ENCODE measurements at places on chromosomes 7 and 10.

DNA sequence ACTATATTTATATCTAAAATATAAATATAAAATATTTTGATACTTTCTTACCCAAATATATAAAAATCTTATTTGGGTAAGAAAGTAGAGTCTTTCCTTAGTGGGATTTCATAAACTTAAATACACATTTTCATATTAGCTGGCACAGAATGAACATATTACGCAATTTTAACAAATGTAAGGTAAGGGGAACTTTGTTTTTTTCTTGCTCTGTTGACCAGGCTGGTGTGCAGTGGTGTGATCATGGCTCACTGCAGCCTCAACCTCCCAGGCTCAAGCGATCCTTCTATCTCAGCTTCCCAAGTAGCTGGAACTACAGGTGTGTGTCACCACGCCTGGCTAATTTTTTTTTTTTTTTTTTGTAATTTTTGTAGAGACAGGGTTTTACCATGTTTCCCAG, 18.3 kb downstream of the CYP26A1 start:
- DNase-seq = no peak

- DNase-seq = no peak
Observed at GRCh38 chr7:27510541-27510940, 152.1 kb downstream of the HIBADH start.

GRCh38 chr10:78139341-78139740, 105.7 kb downstream of the RPS24 start:
- DNase-seq = no peak

DNA sequence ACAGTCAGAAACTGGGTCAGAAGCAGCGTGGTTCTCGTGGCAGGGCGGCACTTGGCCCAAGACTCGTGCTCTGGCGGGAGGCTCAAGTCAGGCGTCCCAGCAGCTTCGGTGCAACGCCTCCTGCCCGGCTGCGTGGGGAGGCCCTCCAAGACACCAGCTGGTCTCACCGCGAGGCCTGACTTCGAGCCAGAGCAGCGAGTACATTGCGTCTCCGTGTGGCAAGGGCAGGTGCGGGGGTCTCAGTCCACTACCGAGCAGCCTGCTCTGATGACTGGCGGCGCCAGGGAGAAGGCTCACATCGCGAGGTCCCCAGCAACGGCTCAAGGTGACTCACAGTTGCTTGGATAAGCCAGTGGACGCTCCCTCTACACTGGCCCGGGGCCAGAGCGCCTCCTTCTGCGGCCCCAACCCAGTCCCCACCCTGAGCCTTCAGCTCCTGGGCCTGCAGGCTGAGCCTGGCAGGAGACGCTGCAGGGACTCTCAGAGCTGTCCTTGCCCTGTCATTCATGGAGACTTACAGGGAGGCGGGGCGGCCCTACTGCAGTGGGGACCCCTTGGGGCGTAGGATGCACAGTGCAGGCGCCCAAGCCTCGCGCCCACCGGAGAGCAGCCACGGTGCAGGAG, 41.9 kb upstream of the PRKAR1B start:
- no peak for DNase-seq

GRCh38 chr10:61943674-61944378, 42.3 kb downstream of the ARID5B start:
- DNase-seq = no peak

- DNase-seq = no peak
Observed at GRCh38 chr7:2373646-2374045, 19.0 kb downstream of the EIF3B start.

DNA sequence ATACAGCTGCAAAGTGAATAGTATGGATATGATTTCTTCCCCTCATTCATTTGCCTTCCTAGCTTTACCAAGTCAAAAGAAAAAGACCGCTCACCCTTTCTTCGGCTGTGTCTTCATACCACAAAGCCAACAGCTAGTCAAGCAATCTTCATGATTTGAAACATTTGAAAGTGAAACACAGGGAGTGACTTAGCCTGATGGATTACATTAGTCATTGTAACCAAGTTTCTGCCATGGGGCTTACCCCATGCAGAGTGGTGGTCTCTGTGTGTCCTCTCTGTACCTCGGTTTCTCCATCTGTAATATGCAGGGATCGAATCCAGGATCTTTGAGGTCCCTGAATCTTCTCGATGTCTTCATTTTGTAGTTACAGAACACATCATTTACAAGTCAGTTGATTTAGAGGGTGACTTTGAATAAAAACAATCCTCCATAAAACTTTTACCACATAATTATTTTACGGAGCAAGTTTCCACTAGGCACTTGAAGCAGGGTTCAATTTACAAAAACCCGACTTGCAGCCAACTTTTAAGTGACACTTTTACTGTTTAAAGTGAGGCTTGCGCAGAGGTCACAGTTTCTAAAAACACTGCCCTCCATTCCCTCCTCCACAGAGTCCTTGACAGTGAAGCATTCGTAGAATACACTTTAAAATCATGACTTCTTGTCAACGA, 2.2 kb upstream of the LGI1 start:
- no peak for DNase-seq

- DNase-seq = no peak
Observed at GRCh38 chr7:67100956-67101361, 104.3 kb downstream of the TYW1 start.

GRCh38 chr7:80263333-80263732, 128.7 kb downstream of the GNAI1 start:
- DNase-seq = no peak

GRCh38 chr7:36048141-36048901, 104.7 kb upstream of the EEPD1 start:
- no peak for DNase-seq

- no peak for DNase-seq
Observed at GRCh38 chr7:1925973-1926907, 256.2 kb downstream of the ELFN1 start.

DNA sequence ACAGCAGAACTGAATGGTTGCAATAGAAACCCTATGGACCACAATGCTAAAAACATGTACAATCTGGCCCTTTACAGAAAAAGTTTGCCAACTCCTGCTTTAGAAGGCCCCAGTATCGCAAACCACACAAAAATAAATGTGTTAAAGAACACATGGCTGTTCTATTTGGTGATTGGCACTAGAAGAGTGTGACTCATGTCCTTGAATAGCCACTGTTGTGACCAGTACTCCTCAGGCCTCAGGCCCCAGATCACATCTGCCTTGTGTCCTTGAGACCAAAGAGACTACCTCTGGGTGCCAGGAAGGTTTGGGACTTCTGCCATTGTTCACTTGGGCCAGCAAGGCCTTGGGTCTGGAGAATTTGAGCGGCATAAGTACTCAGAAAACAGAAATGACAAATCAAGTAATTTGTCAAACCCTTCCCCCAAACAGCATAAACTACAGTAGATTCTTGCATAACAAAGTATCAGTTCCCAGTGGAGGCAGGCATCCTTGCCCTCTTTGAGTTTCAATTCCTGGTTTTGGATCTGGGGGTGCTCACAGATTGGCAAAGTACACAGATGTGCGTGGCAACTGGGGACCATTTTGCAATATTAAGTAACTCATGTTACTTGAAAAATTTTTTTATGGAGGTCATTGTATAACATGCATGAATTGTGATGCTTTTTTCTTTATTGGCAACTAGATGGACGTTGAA, 50.2 kb downstream of the MTURN start:
- no peak for DNase-seq

GRCh38 chr7:76397409-76398183, 11.9 kb downstream of the SSC4D start:
- peak; percentile 86 for DNase-seq

GRCh38 chr7:121874298-121874697, 1.3 kb downstream of the PTPRZ1 start:
- no peak for DNase-seq

- DNase-seq = no peak
Observed at GRCh38 chr10:1402016-1402770, 335.1 kb downstream of the ADARB2 start.

- no peak for DNase-seq
Observed at GRCh38 chr10:127346604-127347003, 150.2 kb upstream of the INSYN2A start.

DNA sequence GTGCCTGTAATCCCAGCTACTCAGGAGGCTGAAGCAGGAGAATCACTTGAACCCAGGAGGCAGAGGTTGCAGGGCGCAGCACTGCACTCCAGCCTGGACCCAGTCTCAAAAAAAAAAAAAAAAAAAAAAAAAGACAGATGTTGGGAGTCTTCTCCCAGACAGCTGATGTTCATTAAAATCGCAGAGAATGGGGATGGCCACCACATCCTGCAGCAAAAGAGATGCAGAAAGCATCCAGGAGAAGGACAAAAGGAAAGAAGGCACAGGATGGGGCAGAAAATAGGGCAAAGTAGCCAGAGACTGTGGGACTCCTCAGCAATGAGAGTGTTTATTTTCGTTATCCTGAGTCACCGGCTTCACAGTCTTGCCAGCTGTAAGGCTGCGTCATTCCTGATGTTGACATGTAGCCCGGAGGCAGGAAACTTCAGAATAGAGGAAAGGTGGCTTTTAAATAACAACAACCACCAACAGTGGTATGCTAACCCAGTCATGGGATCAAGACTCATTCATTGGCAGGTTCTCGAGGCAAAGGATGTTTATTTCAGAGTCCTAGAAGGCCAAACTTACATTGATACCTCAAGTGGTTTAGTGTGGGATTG, 149.5 kb upstream of the SVIL start:
- no peak for DNase-seq

DNA sequence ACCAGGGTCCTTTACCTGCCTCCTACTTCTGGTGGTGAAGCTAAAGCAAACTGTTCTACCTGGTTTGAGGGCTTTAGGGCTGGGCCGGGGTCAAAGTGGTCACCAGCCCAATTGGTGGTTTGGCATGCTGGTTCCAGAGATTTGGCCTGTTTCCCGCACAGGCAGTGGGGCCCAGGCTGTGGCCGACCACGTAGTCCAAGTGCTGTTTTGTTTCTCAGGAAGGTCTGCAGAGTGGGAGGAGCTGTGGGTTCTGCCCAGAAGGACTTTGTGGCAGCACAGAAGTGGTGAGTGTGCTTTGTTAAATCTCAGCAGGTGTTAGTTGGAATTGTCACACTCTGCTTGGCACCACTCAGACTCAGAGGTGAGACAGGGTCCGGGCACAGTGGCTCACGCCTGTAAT, 85.8 kb downstream of the MKX start:
- DNase-seq = no peak

- no peak for DNase-seq
Observed at GRCh38 chr10:114131094-114131493, 42.9 kb downstream of the CCDC186 start.

DNA sequence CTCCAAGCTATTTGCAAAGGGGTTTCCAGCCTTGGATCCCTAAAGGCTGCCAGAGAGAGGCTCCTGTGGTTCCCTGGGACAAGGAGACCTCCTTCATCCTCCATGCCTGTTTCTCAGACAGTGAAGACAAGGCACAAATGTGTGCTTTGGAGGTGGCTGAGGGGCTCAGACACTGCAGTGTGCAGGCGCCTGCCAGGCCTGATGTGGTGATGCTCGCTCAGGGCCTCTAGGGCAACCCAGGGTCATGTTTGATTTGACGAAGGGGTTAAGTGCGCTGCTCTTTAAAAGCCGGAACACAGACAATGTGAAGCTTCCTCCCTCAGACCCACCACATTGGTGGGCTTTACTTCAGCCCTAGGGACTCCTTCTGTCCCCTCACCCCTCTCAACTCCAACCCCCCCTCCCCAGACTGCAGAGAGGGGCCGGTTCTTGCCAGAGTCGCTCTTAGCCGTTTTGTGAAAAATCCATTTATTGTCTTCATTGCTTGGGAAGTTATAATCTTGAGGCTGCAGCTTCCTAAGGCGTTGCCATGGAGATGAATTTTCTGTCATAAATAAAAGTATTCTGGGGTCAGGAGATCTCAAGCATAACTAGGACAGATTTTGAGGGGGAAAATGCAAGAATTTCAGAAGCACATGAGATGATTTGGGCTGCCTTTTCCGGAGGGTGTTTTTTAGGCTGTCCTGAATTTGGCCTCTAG, 35.8 kb downstream of the PDGFA start:
- DNase-seq = no peak

DNA sequence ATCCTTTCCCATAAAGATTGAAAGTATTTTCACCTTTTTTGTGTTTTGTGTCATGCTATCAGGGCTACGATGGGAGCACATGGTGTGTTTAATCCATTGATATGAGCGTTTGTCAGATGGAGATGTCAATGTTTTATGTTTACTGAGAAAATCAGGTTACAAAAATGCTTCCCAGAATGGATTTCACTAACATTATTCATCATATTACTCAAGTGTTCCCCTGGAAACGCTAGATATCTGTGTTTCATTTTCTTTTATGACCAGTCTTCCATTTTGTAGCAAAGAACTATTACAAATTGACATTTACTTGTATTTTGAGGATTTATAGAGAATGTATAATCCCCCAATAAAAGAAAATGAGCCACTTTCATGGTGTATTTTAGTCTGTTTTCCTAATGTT, 293.5 kb upstream of the AKR1E2 start:
- DNase-seq = no peak

DNA sequence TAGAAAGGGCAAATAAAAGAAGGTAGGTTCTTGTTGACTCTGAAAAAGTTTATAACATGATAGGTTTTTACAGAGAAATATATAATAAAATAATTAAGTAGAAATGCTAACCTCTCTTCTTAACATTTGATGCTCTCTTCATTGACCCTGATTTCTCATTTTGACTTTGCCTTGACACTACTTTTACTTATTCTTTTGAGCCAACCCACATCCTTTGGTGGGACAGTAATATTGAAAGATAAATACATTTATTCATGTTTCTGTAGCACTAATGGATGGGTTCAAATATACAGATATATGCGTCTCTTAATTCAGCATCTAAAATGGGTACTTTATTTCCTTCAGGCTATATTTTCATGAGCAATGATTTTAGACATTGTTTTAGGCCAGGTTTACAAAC, 34.4 kb downstream of the DDC start:
- no peak for DNase-seq

DNA sequence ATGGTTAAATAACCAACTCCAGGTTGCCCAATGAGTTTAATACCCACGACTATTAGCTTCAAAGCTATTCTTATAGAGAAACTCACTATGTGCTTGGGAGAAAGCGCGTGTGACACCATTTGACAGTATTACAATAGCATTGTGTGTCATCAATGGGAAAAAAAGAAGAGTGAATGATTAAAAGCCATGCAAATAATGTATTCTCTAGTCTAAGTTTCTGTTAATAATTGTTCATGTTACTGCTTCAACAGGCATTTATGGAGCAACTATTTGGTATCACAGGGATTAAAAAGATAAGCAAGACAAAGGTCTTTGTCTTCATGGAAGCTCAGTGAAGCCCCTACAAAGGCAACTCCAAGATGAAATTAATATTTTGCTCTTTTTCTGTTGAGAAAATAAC, 47.2 kb downstream of the CAV1 start:
- DNase-seq = no peak

GRCh38 chr7:78095549-78095948, 297.0 kb downstream of the PHTF2 start:
- no peak for DNase-seq

GRCh38 chr7:74059681-74060588, 23.7 kb upstream of the LIMK1 start:
- no peak for DNase-seq

- no peak for DNase-seq
Observed at GRCh38 chr10:95254629-95255028, 36.2 kb downstream of the PDLIM1 start.
